ENCODE measurements at places on chromosomes 1 and 21.

DNA sequence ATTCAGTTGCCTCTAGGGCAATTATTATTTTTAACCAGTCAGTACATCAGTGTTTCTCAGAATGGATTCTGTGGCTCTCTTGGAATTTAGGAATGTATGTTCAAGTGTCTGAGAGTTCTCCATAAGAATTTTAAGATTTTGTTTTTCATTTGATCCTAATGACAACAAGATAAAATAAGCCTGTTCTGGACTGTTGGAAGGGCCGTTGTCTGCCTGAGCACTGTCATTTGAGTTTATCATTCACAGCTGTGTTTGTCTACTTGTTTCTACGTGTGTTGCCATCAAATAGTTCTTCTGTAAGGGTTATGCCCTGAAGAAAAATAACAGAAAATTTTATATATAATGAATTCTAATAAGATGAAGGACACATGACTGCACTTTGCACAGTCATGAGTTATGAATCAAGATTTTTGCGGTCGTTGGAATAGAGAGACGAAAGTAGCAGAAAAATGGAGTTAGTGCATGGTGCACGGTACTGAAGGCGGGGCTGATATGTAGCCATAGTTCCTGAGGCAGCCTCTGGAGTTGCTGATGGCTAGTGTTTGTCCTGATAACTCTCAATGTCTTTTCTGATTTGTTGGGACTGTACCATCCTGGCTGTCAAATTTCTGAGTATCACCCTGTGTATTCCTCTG, 92.5 kb downstream of the NOS1AP start:
- DNase-seq, result no peak

GRCh38 chr1:3186526-3186921, 117.5 kb downstream of the PRDM16 start:
- no peak for DNase-seq

DNA sequence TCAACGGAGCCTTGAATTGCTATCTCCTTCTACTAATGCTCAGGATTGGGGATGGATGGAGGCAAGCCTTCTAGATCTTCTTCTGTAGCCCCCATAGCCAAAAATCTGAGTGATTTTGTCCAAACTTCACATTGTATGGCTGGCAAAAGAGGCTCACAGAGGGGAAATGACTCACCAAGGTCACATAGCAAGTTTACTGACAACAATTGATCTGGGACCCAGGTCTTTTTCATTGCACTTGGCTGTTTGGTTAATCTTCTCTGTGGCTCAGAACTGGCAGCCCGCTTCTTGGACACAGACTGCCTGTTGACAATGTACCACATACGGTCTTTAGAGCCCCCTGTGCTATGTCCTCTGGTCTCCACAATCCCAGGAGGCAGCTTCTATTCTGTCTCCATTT, 3.0 kb upstream of the LACTBL1 start:
- no peak for DNase-seq

DNA sequence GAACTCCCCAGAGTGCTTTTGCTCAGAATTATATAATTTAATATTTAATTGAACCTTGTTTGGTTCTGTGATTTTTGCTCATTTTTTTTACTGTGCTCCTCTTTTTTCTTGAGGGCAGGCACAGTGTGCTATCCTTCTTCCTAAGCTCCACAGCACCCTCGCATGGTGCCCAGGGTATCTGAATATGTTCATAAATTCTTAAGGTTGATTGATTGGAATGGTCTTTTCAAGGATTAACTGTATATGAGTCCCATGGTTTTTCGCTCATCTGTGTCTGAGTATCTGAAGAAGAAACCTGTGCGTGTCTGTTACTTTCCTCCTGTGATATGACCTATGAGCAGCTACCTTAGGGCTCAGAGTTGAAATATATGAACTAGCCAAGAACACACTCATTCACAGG, 393.7 kb downstream of the HLX start:
- no peak for DNase-seq

DNA sequence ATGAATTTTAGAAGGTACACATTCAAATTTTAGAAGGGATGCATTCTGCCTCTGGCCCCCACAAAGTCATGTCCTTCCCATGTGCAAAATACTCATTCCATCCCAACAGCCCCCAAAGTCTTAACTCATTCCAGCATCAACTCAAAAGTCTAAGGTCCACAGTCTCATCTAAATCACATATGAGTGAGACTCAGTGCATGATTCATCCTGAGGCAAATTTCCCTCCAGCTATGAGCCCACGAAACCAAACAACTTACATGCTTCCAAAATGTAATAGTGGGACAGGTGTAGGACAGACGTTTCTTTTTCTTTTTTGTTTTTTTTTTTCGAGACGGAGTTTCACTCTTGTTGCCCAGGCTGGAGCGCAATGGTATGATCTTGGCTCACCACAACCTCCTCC, 12.5 kb upstream of the WNT2B start:
- no peak for DNase-seq

GRCh38 chr1:182260516-182260915, 131.1 kb downstream of the GLUL start:
- DNase-seq, result no peak

DNA sequence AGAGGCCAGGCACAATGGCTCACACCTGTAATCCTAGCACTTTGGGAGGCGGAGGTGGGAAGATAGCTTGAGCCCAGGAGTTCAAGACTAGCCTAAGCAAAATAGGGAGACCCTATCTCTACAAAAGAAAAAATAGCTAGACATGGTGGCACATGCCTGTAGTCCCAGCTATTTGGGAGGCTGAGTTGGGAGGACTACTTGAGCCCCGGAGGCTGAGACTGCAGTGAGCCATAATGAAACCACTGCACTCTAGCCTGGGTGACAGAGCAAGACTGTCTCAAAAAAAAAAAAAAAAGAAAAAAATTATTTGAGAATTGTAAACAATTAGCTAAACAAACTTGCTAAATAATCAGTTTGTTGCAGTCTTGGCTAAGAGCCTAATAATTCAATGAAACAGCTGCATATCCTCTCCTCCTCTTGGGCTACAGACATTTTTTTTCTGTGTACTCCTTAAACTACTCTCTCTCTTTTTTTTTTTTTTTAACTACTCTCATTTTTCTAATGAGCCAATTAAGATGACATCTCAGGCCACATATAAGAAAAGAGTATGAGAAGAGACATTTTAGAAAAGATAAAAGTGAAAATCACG, 10.5 kb upstream of the DNAJB4 start:
- DNase-seq, result no peak

DNA sequence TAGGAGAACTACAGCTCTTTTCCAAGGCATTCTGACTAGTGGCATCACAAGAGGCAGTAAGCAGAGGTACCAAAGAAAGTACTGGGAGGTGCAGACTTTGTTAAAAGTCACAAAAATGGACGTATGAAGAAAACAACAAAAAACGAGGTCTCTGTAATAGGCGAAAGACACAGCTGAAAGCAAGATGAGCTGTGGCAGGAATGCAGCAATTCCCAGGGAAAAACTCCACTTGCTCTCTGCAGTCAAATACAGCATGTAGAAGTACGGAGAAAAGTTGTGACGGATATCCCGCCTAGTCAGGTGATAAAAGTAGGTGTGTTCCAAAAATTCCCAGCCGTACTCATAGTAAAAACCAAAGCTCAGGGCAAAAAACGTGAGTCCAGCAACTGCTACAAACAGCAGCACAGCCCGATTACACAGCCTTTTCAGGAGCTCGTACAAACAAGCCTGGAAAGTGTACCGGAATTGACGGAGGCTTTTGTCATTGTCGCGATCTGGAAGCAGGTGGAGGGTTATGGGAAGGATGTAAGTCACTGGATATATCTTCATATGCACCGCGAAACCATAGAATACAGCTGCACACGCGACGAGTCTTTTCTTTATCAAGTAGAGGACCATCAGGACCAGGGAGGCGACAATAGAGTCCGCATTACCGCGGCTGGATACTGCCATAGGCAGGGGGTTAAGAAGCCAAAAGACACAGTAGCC, 979 bp downstream of the PIGM start:
- DNase-seq, result peak; percentile 4

GRCh38 chr1:31871703-31872102, 55.9 kb upstream of the SPOCD1 start:
- no peak for DNase-seq

DNA sequence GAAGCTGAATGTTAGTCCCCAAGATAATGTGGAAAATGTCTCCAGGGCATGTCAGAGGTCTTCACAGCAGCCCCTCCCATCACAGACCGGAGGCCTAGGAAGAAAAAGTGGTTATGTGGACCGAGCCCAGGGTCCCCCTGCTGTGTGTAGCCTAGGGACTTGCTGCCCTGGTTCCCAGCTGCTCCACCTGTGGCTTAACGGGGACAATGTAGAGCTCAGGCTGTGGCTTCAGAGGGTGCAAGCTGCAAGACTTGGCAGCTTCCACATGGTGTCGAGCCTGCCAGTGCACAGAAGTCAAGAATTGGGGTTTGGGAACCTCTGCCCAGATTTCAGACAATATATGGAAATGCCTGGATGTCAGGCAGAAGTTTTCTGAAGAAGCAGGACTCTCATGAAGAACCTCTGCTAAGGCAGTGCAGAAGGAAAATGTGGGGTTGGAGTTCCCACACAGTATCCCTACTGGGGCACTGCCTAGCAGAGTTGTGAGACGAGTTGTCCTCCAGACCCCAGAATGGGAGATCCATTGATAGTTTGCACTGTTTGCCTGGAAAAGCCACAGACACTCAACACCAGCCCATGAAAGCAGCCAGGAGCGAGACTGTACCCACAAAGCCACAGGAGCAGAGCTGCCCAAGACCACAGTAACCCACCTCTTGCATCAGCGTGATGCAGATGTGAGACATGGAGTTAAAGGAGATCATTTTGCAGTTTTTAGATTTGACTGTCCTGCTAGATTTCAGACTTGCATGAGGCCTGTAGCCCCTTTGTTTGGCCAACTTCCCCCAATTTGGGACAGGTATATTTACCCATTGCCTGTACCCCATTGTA, 204.9 kb downstream of the MRPL39 start:
- DNase-seq, result no peak

DNA sequence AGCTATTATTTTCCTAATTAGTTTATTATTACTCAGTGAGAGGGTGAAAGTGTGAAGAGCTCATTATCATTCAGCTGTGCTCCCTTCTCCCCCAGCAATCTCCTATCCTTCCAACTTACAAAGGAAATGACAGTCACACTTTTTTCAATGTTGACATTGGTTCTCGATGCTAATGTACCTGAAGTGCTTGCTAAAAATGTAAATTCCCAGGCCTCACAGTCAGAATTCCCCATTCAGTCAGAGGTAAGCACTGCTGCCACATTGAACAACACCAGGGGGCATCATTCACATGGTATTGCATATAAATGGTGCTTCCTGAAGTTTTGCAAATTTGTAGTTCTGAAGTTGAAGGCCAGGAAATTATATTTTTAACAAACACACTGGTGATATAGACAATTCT, 132.7 kb upstream of the FOXD3 start:
- no peak for DNase-seq

DNA sequence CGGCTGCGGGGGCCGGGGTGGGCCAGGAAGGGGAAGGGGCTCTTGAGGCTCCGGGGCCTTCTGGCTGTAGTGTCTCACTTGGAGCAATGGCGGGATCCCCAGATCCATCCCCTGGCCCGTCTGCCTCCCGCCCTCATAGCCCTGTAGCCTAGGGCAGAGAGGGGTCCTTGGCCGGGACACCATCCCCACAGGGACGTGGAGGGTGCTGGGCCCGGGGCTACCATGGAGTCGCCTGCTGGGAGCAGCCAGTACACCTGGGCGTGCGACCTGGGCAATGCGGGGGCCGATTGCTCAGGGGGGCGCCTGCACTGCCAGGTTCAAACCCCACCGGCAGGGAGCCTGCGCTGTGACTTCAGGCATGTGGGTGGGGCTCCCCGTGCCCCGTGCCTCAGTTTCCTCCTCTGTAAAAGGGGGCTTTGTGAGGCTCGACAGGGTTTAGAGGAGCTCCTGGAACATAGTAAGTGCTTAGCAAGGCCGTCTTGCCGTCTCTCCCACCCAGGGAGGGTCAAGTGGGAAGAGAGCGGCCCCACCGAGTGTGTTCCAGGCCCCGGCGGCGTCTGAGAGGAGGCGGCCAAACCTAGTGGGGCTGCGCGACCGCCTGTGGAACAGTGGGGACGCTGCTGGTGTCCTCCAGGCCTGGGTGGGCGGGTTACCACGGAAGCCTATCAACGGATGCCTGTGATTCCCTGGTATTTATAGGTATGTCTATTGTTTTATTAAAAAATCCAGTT, 20.8 kb downstream of the PRKCZ start:
- no peak for DNase-seq

- no peak for DNase-seq
Observed at GRCh38 chr1:207647671-207648333, 2.9 kb downstream of the CR1L start.

- DNase-seq, result no peak
Observed at GRCh38 chr1:1915911-1916840, 1.1 kb downstream of the CALML6 start.

- no peak for DNase-seq
Observed at GRCh38 chr1:34976384-34977209, 8.6 kb downstream of the TMEM35B start.

GRCh38 chr1:86382878-86383277, 13.2 kb downstream of the ODF2L start:
- no peak for DNase-seq

DNA sequence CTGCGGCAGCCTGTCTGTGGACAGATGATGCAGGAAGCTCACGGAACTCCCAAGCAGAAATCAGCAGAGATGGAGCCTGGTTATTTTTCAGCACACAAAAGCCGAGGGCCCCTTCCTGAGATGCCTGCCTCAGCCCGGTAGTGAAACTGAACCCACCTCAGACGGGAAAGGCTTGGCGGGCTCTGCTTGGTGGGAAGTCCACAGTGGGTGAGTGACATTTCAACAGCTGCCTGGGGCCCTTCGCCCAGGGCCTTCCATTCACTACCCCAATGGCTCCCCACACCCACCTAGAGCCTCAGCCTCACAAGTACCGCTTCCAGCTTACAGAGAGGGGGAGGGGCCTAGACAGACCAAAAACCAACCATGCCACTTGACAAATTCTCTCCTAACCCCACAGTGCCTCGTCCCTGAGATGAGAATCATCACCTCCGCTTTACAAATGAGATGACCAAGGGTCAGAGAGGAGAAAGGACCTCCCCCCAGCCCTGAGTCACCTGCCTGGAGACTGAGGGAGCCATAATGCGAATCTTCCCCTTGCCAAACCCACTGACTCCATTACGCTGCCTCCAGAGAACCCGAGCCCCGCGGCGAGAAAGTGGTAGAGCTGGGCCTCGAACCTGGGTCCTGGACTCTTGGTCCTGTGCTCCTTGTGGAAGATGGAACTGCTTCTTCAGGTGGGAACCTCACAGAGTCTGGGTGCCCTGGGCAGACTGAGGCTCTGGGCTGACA, 3.4 kb upstream of the ECE1 start:
- DNase-seq, result no peak

GRCh38 chr1:24713736-24714135, 31.5 kb upstream of the CLIC4 start:
- DNase-seq, result no peak

DNA sequence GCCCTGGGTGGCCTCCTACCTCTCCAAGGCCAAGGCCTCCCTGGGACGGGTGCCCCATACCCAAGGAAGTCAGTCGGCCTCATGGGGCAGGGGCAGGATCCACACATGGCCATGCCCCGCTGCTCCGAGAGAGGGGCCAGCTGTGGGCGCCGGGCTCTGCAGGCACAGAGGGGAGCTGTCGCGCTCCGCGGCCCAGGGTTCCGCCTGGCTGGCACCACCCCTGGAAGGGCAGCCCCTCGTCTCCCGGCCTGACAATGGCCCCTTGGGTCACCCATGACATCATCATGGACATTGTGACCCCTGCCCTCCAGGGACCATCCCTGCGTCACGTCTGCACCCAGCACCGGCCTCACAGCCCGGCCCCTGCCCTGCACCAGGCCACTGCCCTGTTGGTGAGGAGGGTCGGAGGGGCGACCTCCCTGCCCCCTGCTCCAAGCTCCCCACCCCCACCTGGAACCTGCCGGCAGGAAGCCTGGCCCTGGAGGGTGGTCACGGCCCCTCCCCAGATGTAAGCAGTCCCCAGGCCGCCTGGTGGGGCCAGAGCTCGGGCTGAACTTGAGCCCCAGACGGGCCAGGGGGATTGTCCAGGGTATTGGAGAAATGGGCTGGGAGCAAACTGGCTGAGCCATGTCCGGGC, 5.8 kb downstream of the TTLL10 start:
- DNase-seq, result no peak

Measured in inflammatory macrophage (primary cell).